HS-5 (cell line): ENCODE measurements at places on chromosomes 12 and 14.

DNA sequence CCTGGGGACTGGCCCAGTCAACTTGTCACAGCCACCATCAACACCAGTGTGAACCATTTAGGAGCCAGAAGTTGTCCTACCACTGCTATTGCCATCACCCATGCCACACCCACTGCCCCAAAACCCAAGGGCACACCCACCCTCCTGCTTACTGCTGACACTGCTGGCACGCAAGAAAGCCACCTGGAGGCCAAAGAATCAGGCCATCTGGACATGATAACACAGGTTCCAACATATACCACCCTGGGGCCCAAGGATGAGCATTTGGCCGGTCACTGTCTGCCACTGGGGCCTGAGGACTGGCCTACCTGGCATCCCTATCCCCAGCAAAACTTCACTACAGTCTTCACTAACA, 181.6 kb downstream of the MYRFL start:
- no peak for DNase-seq

DNA sequence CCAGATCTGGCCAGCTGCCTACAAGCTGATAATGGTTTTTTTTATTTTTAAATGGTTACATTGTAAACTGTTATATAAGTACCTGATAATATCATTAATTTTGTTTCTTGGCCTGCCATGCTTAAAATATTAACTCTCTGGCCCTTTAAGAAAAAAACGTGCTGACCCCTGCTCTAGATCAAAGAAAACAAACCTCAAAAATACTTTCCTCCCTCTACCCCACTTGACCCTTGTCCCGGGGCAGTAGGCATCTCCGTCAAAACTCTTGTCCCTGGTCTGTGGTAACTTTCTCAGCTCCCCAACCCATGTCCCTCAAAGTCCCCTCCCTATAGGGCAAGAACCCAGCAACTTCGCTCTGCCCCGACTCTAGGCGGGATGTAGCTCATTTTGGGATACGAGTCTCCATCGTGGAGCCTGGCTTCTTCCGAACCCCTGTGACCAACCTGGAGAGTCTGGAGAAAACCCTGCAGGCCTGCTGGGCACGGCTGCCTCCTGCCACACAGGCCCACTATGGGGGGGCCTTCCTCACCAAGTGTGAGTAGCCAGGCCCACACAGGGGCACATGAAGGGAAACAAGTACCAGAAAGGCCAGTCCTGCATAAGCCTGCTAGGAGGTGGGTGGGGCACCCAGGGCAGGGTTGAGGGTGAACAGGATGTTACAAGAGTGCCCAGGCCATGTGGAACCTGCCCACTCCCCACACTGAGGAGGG, 3.5 kb downstream of the RDH5 start:
- DNase-seq: no peak

DNA sequence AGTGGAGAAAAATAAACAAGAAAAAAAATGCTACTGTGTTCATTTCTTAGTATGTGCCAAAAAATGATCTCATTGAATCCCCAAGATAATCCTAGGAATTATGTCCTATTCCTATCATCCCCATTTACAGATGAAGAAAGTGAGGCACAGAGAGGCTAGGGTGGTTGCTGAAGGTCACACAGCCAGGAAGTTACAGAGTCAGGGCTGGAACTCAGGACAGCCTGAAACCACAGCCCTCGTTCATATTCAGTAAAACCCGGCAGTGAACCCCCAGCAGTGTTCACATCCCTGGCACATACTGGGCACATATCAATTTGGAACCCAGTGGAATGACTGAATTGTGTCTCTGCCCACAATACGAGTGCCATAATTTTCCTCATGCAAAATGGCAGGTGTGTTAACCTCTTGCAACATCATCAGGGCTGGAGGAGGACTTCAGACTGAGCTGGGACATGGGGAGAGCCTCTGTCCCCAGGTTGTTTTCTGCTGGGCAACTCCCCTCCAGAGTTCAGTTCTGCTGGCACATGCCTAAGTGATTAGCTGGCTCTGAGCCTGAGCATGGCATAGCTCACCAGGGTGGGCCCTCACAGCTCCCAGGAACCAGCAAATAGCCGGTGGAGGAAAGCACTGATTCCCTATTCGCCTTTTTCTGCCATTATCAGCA, 2.0 kb upstream of the PPP1CC start:
- no peak for DNase-seq

GRCh38 chr12:67649570-67650387, 1.2 kb downstream of the DYRK2 start:
- no peak for DNase-seq

DNA sequence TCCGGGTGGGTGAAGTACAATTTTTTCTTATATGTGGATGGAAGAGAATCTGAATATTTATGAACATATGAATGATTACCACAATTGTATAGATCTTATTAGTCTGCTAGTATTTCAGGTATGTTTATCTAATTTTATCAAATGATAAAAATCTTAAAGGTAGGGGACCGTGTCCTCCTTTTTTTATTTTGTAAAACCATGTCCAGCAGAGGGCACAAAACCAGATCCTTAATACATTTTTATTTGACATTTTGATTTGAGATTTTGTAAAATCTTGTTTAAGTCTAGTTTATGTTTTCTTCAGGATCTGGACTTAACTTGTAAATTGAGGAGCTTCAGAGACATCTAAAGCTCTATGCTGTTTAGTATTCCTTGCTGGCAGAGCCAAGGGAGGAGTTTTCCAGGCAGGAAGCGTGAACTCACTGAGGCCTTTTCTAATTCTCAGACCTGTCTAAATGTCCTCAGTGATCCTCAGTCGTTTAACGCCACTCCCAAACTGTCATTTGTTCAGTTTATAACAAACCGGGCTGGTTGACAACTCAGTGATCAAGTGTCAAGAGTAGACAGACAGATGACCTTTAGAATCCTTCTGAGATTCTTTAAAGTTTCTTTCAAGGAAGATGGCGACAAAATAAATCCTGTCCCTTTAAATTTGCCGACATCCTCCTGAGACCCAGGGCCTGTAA, 263.9 kb downstream of the KTN1 start:
- DNase-seq: no peak

GRCh38 chr14:95206534-95206933, 49.2 kb upstream of the DICER1 start:
- DNase-seq: no peak

DNA sequence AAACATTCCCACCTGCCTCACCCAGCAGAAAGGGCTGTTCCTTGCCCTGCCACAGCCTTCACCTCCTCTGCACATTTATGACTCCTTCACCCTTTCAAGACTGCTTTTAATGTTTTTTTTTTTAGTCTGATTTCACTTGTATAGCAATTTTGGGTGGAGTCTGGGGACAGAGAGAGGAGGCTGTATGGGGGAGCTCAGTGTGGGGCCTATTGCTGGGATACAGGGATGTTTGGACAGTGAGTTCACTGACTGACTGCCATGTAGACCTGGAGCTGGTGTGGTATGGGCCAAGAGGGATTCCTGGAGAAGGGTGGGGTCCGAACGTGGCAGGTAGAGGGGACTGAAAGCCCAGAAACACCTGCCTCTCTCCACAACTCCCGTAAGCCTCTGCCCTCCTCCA, 1.9 kb upstream of the KRT85 start:
- DNase-seq: no peak

GRCh38 chr12:119202544-119202943, 23.8 kb downstream of the HSPB8 start:
- DNase-seq: no peak

GRCh38 chr14:64673748-64674147, 30.5 kb upstream of the PLEKHG3 start:
- no peak for DNase-seq

DNA sequence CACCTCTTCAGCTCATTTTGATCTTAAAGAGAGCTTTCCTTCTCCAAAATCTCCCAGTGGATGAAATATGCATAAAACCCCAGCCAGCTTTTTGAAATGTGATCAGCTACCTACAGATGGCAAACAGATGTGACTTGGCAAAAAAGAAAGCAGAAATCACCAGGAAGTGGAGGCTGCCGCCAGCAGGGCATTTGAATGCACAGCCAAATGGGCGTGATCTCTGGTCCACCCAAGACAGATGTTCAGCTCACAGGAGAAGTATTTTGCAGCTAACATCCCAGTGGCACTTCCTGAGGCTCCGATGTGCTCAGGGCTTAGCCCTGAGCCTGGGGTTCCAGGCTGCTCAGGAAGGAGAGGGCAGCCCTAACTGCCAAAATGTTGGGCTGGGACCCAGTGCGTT, 78.3 kb downstream of the LGMN start:
- DNase-seq: peak; percentile 84

DNA sequence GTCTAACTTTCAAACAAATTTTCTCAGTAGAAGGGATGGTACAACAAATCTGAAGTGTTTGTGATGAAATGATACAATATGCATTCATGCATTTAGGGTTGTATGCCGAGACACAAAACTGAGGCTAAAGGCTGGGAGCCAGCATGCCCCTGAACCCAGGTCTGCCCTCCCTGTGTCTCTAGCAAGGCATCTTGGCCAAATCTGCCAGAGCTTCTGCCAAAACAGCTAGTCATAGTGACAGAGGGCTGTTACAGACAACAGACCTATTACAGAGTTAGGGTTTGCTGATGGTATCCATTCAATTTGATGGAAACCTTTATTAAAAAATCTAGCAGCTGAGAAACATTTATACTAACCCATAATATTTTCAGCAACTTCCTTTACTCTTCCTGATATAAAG, 11.3 kb upstream of the CHPT1 start:
- no peak for DNase-seq

- no peak for DNase-seq
These were observed 6.4 kb downstream of the NFKBIA start for GRCh38 chr14:35398071-35398584.

- no peak for DNase-seq
These were observed 11.7 kb downstream of the RTL1 start for GRCh38 chr14:100891501-100892445.

GRCh38 chr14:103712633-103713247, 2.5 kb downstream of the XRCC3 start:
- no peak for DNase-seq

GRCh38 chr14:70027785-70028428, 148.7 kb downstream of the SMOC1 start:
- peak; percentile 2 for DNase-seq

GRCh38 chr12:100075598-100075997, 67.1 kb downstream of the BLTP3B start:
- no peak for DNase-seq

DNA sequence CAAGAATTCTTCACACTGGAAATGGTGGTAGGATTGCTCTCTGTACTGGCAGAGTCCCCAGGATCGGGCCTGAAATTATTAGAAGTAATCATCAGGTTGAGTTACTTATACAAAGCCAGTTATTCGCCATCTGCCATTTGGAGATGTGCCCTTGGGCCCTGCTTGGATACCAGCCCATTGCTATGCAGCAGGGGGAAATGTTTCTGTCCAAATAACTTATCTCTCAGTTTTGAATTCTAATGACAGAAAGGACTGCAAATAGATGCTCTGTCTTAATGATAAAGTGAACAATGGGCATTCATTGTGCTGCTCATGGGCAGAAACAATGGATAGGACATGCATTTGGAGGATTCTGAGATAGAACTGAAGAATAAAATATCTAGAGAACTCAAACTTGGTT, 139.1 kb upstream of the PELI2 start:
- no peak for DNase-seq

DNA sequence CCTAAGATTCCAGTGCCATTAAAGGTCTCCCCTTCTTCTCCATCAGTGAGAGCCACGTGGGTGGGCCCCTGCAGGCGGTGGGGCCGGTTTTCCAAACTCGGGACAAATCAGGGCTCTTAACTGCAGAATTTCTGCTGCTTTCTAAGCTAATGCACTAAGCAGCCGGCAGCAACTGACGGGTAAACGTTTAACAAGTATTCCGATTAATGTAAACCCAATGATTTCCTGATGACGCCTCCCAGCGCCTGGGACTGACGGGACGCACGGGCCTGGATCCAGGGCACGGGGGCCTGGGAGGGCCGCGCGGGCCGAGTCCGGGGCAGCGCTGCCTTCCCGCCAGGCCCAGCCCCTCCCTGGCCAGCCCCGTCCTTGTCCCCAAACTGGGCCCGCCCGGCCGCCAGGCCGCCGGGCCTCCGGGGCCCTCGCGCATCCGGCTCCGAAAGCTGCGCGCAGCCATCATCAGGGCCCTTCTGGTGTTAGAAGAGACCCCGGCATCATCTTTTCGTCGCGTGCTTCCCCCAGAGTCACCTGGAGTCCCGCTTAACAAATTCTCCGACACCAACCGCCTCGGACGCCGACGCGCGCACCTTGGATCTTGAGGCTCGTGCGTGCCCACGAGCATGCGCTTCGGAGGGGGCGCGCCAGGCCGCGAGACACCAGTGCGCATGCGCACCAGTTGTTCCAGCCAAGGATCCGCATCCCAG, at the start of gene MLH3:
Gene MLH3, minus strand, starts transcription at position 616 of the 704 bp plus-strand sequence. CDS start 1,812 bp downstream, outside the sequence.
- DNase-seq: peak; percentile 53

GRCh38 chr12:12441843-12442461, 85.1 kb downstream of the BORCS5 start:
- no peak for DNase-seq

- DNase-seq: no peak
These were observed 62.3 kb downstream of the FOS start for GRCh38 chr14:75340921-75341320.

DNA sequence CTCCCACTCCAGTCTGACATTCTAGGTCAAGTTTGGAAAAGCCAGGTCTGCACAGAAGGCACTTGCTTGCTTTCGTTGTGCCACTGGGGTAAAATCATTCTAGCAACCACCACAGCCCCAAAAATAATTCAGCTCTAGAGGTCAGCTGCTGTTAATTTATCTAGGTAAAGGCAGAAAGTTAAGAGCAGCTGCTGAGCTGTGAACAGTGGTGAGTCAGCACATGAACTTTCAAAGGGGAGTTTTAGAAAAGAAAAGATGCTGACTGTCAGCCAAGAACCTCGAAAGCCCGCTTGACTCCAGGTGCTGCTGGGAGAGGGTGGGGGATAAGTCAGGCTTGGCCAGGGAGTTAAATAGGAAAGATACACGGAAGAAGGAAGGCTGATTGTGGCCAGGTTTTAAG, 12.7 kb downstream of the CCDC197 start:
- peak; percentile 11 for DNase-seq

DNA sequence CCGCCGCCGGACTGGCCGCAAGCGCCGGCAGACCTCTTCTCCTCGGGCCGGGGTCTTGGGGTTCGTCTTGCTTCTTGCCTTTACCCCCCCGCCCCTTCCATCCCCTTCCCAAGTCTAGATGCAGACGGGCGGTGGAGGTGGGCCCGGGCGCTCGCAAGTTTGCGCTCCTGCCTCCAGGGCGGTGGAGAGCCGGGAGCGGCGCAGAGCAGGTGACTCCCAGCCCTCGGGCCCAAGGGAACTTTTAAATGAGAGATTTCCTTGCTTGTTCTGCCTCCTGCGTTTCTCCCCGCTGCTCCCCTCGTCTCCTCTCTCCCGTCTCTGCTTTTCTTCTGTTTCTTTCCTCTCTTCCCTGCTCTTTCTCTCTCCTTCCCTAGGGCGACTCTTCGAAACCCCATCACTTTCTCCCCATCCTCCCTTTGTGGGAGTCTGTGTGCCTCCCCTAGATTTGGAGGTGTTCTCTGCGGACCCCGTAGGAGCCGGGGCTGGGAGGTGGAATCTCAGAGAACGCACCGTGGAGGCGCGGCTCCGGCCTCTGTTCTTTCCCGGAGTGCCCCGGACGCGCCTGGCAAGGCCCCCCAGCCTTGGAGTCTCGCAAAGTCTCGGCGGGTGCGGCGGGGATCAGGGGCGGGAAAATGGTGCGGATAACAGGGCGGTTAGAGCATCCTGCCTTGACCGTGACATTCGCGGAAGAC, 114.7 kb upstream of the MYL2 start:
- DNase-seq: no peak

GRCh38 chr12:133129368-133130037, 571 bp downstream of the ZNF891 start:
- DNase-seq: no peak
